ENCODE measurements at places on chromosomes 16 and 17. TPM values are rescaled to one million over a fixed set of nuclear protein-coding genes. Genes with fewer than 3 reads are reported as not detected.

GRCh38 chr16:20803561-20804214 is 2.6 kb downstream of the ERI2 start:
- DNase-seq = no peak

The PNMT gene
- total RNA-seq = not detected

DNA sequence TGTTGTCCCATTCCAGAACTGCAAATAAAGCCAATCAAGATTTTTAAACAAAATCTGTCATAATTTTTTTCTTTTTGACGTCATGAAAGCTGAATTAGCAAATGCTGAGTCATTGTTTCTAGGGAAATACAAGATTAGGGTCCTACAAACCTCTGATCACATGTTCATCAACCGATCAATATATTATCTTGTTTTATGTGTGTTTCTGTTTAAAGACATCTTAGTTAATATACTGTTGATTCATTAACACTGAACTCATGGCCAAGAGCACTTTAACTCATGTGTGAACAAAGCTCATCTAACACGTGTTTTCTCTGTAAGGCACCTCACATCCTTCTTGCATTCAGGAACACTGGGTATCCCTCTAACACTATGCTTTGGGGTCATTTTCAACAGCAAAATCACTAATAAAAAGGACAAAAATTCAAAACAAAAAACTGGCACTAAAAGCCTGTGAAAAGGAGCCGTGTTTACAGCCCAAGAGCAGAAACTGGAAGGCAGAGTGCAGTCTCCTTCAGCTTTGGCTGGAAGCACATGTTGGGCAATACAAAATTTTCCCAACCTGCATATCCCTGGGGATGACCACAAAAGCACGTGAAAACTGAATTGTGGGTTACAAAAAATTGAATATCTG is 102.5 kb downstream of the PARN start:
- peak; percentile 72 for DNase-seq

- no peak for DNase-seq
Observed at GRCh38 chr17:5942687-5943086, 127.5 kb upstream of the WSCD1 start.

GRCh38 chr16:22296225-22297113 is 740 bp upstream of the POLR3E start:
- peak; percentile 21 for DNase-seq

The RAB26 gene
- 1.0 TPM for total RNA-seq

- no peak for DNase-seq
Observed at GRCh38 chr16:67154578-67155294, 3.9 kb upstream of the B3GNT9 start.

- DNase-seq = no peak
Observed at GRCh38 chr16:54774768-54775167, 155.9 kb upstream of the IRX5 start.

The C1QTNF1 gene
- total RNA-seq = 3.3 TPM

- no peak for DNase-seq
Observed at GRCh38 chr17:4448197-4448980, 14.6 kb downstream of the SPNS3 start.

The PRCD gene
- not detected for total RNA-seq

GRCh38 chr17:41324180-41325075 is 8.9 kb upstream of the KRTAP17-1 start:
- peak; percentile 51 for DNase-seq

The CCL7 gene
- total RNA-seq = not detected

The FOXO3B gene
- 3.7 TPM for total RNA-seq

The CLEC18A gene
- 0.28 TPM for total RNA-seq

DNA sequence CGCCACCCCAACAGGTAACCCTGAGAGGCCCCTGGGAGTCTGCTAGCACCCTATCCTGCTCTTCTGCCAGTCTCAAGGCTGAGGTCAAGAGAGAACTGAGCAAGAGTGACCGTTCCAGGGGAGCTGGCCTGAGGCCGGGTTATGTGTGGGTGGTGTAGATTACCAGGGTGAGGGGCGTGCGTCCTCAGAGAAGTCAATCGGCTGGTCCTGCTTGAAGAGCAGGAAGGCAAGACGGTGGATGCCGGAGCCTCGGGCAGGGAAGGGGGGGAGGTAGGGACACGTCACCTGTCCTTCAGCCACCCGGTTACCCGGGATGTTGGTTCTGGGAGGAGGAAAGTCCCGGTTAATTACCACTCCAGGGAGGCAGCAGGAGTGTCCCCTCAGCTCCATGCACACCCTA is 2.6 kb upstream of the TRIM65 start:
- DNase-seq = no peak

The GPR179 gene
- total RNA-seq = 0.09 TPM

The PRKAR1A gene
- total RNA-seq = 271 TPM

DNA sequence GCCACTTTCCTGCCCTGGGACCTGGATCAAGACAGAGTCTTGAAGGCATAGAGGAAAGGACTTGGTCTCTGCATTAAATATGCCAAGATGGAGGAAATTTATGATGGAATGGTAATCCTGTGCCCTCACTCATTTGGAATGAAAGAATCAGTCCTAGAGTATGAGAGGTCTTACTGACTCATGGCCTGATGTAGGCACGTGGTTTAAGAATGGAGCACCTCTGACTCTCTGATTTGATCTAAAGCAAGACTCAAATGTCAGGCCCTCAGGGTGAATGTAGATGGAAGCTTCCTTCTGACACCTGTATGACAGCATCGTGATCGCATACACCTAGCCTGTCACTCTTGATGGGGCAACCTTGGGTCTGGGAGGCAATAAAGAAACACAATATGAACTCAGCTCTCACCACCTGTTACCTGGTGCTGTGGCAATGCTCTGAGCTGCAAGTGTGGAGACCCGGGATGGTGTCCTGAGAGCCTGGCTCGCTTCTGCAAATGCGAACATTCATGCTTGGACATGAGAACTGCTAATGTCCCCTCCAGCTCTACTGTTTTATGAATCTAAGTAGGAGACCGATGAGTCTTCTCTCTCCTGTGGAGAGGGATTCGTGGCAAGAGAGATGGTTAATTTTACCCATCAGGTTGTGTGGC is 229.9 kb downstream of the ABCC12 start:
- peak; percentile 1 for DNase-seq

DNA sequence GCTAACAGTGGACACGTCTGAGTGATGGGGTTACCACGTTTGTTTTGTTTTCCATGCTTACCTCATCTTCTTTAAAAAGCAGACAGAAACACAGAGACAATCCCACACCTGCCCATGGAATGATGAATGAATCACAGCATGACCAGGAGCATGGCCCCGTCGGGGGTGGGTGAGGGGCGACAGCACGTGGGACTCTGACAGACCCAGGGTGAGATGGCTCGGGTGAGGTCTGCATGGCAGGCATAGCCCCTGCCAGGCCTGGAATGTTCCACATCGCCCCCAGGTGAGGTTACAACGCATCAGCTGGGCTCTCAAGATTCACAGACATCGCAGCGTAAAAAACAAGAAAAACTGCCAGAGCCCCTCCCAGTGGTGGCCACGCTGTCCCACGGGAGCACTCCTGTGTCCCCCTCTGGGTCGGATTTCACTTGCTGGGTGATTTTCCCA is 18.1 kb downstream of the SLC7A5 start:
- no peak for DNase-seq

- no peak for DNase-seq
Observed at GRCh38 chr17:76003915-76004314, 3.3 kb downstream of the CDK3 start.

DNA sequence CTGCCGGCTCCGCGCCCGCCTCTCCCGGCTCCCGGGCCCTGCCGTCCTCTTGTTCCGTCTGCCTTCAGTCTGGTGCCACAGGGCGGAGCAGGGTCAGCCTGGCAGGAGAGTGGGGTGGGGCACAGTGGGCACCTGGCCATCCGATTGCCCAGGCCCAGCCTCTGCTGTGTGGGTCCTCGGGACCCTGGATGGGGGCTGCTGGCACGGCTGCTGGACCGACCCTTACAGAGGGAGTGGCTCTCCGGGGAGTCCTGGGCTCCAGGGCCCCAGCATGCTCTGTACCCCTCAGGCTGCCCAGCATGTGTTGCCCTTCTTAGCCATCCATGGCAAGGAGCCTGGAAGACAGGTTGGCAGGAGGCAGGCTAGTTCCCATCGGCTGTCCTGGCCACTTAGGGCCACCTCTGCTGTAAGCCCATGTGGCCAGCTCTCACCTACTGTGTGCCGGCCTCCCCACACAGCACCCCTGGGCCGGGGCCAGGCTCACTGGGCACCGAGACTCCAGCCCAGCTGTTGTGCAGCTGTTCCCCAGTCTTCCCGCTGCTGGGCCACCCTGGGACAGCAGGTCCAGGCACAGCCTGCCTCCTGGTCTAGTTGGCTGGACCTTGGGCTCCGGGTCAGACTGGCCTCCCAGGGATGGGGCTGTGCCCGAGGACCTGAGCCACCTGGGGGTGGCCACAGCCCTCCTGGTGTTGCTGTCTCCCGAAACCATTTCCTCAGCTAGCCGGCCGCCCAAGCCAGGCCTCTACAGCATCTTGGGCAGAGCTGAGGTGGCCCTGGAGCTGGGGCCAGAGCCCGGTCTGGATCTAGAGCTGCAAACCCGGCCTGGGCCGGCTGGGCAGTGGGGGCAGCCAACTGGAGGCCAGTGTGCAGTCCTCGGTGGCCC is 24.9 kb downstream of the BAHCC1 start:
- peak; percentile 50 for DNase-seq

DNA sequence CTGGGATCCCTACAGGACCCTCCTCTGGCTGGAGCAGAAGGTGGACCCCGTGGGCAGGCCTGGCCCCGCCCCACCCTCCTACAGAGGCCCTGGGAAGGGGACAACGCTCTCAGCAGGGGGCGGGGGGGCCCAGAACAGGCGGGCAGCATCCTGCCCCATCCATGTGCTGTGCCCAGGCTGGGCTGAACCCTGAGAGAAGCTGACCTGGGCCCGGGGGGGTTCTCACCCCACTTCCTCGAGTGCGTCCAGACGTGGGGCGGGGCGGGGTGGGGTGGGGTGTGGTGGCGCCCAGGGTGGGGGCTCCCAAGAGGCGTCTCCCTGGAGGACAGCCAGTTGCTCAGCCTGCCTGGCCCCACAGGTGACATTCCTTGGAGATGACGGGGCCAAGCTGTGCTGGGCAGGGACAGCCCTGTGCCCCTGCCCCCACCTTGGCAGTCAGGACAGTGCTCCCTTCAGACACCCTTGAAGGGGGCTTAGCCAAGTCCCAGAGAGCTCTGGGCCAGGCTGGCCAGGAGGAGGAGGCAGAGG is 390 bp upstream of the UNC13D start:
- DNase-seq = peak; percentile 38

DNA sequence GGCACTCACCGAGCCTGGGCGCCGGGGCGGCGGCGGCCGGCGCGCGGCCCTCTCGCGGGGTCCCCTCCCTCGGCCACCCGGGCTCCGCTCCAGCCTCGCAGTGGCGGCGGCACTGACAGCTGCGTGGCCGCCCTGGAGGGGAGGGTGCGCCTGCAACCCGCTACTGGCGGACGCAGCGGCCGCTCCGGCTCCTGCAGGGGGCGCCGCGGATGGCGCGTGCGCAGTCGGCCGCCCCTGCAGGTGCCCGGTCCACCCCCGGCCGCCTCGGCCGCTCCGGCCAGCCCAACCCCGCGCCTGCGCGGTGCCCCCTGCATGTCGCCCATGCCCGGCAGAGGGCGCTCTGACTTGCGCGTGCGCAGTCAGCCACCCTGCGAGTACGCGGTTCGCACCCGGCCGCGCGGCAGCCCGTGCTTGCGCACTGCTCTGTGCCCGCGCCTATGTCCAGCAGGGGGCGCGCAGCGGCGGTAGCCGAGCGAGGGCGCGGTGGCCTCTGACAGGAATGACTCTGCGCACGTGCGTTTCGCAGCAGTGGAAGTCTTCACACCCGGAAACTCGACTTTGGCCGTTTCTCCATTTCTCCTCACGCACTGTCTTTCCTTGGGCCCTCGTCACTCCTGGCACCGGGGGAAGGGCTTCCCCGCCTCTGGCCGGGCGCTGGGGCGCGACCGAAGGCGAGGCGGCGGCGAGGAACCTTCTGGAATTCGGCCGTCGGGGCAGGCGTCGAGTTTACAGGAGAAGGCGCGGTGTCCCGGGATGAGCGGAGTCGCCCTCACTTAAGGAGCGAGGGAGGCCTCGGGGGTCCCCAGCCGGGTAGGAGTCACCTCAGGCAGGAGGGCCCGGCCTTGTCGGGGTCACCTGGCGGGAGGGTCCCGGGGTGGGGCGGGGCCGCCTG is at the start of gene ABCA3:
Gene ABCA3, minus strand, starts transcription at position 165 of the 892 bp plus-strand sequence. CDS start 14,262 bp downstream, outside the sequence.
- peak; percentile 89 for DNase-seq

DNA sequence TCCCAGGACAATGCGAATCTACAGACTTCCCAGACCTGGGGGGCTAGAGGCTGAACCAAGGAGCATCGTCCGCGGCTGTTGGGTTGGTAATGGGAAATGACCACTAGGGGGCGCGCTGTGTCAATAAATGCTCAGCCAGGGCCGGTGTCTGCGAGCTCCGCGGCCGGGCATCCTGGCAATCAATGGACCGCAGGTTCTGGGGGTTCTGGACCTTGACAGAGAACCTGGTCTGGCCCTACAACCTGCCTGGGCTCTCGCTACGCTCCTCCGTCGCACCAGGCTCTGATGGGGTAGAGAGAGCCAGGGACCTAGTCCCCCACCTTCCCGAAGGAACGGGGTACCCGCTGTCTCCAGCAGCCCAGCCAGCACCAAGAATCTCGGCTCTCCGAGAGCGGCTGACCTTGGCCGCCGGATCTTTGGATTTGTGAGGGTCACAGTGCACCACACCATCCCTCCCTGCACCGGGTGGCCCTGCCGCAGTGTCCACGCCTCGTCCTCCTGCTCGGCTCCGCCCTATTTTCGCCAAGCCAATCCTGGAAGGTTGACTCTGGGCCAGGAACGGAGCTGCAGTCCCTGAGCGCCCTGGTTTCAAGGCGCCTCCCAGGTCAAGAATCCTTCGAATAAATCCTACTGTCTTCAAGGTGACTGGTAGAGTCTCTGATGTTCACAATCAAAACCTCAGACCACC is 20.4 kb upstream of the BEAN1 start:
- peak; percentile 74 for DNase-seq

DNA sequence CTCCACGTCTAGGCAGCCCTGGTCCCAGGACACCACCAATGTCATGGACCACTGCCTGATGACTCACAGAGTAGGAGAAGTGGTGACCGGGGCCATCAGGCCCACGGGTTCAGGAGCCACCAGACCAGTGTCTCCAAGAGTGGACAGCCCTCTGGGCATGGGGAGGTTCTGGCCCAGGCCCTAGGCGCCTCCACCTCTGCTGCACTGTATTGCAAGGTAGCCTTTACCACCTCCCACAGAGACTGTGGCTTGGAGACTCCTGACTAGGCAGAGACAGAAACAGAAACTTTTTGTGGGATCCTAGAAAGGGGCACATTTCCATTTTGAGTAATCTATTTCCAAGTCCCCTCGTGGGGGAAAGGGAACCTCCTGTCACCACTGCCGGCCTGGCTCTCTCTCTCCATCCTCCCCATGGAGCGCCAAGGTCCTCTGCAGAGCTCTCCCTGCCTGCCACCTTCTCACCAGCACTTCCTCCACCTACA is 2.9 kb downstream of the CDIP1 start:
- DNase-seq = no peak

The TEKT3 gene
- not detected for total RNA-seq
